Right ventricle myocardium inferior (tissue), 1 donor: ENCODE measurements at places on chromosomes 3 and 15. TPM values are rescaled to one million over a fixed set of nuclear protein-coding genes. Genes with fewer than 3 reads are reported as not detected.

The ACAD11 gene
- total RNA-seq = 14.5 TPM

The CD96 gene
- total RNA-seq = 0.35 TPM

The DAG1 gene
- 129 TPM for total RNA-seq

The SELENOK gene
- total RNA-seq = 112 TPM

The SH3GL3 gene
- total RNA-seq = not detected

The THBS1 gene
- total RNA-seq = 35.4 TPM

The MESP2 gene
- 0.51 TPM for total RNA-seq

The C3orf49 gene
- total RNA-seq = not detected

The SCN5A gene
- total RNA-seq = 163 TPM

The LIPH gene
- 0.22 TPM for total RNA-seq

The CCR3 gene
- not detected for total RNA-seq

The PLSCR2 gene
- not detected for total RNA-seq

The UQCC5 gene
- 71.1 TPM for total RNA-seq

The ACAN gene
- total RNA-seq = not detected

The COX5A gene
- total RNA-seq = 1,490 TPM

The MGLL gene
- 74.1 TPM for total RNA-seq

The CDCP1 gene
- total RNA-seq = 0.32 TPM

The CHRM5 gene
- total RNA-seq = not detected

The UROC1 gene
- total RNA-seq = not detected
